ENCODE measurements at places on chromosomes 7 and 10.

DNA sequence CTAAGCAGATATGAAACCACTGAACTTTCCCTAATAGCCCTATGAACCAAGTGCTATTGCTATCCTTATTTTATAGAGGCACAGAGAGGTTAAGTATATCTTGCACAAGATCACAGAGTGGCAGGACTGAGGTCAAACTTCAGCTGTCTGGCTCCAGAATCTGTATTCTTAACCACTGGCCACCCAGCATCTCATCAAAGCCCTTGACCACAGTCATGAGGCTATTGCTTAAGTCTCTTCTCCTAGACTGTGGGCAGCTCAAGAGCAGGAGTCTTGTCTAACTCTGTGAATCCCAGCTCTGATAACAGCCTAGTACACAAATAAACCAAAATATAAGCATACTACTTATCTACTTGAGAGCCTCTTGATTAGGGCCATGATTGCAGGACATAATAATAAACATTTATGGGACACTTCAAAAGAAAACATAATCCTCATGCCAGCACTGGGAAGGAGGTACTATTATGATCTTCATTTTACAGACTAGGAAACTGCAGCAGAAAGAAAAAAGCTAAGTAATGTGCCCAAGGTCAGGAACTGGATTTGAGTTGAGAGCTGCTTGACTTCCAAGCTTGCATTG is 22.4 kb upstream of the SMC3 start:
- peak; percentile 59 for DNase-seq

DNA sequence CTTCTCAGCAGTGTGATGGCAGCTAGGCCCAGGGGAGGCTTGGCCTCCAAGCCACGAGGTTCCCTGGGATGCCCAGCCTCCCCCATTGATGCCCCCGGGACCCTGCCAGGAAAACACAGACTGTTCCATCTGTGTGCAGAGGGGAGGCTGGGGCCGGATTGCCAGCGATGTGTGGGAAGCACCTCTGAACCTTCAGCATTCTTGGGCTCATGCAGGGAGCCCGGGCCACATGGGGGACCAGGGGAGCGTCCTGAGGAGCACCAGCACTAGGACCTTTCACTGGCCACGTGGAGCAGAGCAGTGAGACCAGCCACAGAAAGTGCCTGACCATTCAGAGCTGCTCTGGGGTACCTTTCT is 2.6 kb downstream of the IMPDH1 start:
- DNase-seq, result no peak

DNA sequence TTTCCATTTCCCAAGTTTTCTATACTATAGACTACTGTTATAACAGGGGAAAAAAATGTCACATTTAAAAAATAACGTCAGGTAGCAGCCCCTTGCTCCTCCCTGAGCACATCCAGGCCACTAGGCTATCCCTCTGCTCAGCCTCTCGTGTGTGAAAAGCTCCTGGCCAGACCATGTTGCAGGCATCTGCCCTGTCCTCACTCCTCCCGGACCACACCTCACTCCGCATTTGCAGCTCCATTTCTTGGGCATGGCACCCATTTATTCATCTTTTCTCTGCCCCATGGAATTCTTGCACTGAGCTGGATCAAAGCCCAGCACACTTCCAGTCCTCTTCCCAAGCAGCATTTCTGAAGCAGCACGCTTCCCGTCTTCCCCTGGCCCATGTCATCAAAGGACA is 1.4 kb upstream of the GDF2 start:
- no peak for DNase-seq

DNA sequence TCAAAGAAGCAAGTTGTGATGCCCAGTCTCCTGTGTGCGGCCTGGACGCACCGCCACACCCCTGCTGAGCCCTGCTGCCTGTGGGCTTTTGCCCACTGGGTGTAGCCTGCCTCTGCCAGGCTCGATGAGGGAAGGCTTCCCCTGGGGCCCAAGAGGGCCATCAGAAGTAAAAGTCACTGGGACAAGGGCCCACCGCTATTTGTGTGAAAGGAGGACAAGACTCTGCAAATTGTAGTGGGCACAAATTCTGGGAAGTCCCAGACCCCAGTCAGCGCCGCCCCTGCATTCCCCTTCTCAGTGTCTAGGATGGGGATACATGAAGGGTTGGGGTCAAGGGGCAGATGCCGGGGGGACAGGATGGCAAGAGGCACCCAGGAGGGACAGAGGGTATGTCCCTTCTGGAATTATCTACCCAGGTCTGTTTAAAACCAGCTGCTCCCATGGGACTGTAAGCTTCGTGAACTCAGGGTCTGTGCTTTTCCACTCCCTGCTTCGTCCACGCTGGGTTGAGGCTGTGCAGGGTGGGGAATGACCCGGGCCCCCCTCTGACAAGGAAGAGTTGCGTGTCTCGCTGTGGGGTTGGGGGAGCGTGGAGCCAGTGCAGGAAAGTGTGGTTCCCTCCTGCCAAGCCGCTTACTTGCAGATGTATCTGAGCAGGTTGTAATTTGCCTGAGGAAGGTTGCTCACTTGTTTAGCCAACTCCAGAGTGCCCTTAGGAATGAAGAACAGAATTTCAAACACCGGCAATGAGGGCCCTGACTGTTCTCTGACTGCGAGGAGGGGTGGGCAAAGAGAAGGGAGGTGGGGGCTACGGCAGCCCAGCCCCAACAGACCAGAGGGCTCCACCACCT is 147.2 kb downstream of the MAPK8 start:
- DNase-seq, result no peak

GRCh38 chr10:103982639-103983038 is 15.7 kb downstream of the SLK start:
- no peak for DNase-seq
